ENCODE measurements at places on chromosomes 16 and 17.

GRCh38 chr16:82801361-82801760 lies 174.6 kb downstream of the CDH13 start:
- DNase-seq = no peak

DNA sequence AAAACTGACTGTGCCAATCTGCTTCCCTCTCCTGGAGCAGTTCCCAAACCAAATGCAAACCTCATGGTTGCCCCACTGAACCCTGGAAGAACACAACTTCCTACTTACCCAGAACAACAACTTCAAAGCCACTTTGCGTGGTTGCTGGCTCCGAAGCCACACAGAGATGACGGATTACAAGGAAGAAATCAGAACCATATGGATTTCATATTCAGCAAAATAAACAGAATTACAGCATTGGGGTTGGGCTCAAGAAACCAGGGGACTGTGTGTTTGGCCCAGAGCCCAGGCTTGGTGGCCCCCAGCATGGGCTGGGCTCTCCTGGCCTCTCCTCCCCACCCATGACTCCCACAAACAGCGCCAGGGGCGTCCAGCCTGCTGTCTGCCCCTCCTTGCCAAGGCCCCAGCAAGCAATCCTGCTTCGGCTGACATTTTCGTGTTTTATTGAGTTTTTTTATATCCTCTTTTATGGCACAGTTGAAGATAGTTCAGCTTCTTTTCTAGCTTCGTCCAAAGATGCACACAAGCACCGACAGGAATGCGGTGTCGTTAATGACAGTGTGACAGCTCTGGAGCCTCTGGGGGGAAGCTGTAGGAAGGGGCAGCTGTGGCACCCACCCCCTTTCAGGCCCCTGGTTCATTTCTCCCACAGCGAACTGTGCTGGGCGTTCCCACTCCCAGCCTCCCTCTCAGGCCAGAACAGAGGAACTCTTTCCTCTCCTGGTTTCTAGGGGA lies 137.1 kb downstream of the GAS7 start:
- DNase-seq = no peak

DNA sequence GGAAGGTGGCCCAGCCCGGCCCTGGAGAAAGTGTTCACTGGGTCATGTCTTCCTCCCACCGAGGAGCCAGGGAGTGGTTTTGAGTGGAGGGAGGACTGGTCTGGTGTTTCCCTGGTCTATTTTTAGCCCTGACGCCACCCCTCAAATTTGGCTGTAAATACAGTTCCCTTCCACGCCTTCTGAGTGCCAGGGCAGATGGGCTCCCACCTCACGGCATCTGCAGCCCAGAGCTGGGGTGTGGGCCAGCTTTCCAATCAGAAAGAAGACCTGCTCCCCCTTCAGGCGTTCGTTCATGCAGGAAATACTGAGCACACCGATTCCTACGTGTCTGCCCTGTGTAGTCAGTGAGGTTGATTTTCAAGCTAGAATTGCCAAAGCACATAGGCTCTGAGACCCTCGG lies 53.7 kb downstream of the SNX20 start:
- DNase-seq = no peak

- DNase-seq = no peak
Measured at GRCh38 chr16:66503030-66503429, 46.9 kb downstream of the TK2 start.

GRCh38 chr17:47230864-47231263 lies 21.7 kb downstream of the MYL4 start:
- no peak for DNase-seq

DNA sequence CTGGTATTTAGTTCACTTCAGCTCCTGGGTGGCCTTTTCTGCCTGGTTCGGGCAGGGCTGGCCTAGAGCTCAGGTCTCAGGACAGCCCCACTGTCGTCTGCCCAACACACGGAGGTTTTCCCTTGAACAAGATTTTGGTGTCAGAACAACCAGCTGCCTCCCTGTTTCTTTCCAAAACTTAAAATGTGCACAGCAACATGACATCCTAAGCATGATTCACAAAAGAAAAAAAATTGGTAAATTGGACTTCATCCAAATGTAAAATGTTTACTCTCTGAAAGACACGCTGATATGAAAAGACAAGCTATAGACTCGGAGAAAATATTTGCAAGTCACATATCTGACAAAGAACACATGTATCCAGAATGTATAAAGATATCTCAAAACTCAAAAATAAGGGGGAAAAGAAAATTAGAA lies 197.8 kb upstream of the CHMP6 start:
- DNase-seq = peak; percentile 39

- no peak for DNase-seq
Measured at GRCh38 chr17:50658616-50659015, 23.9 kb downstream of the ABCC3 start.

GRCh38 chr16:51255349-51255972 lies 104.4 kb upstream of the SALL1 start:
- DNase-seq = no peak

DNA sequence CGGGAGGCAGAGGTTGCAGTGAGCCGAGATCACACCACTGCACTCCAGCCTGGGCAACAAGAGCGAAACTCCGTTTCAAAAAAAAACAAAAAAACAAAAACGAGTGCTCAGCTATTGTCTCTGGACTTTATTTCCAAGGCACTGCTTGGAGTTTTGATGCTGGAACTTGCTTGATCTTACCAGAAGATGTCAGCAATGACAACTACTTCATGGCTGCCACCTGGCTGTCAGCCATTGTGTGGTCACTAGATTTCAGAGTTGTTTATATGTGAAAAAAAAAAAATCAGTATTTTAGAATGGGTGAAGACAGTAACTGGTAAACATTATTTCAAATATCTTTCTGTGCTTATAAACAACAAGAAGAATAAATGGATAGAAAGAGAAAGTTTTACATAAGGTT lies 26.3 kb upstream of the OR4D1 start:
- peak; percentile 57 for DNase-seq

- no peak for DNase-seq
Measured at GRCh38 chr17:57788725-57789124, 43.6 kb upstream of the CCDC182 start.

DNA sequence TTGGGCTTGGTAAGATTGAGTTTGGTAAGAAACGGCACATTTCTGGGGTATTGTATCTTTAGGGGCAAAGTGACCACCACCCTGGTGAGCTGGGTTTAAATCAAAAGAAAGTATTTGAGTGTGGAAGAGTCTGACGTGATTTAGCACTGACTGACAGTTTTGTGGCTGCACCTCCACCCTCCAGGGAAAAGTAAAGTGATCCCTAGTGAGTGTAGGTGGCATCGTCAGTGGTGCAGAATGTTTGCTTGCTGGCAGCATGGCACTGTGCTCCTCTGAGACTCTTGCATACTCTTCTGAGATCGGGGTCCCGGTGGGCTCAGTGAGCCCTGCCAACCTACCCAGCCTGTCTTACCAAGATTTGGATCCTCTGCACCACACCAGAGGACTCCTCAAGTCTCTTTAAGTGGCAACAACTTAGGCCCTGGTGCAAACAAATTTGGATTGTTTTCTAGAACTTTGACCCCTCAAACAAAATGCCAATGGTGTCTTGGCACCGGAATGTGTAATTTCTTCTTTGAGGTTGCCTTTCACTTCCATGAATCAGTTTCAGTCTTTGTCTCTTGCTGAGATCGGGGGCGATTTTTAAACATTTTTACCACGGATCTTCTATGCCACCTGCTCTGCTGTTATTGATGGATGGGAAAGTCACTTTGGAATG lies 2.8 kb downstream of the PRKCB start:
- no peak for DNase-seq

GRCh38 chr16:65123396-65124211 lies 1.7 kb upstream of the CDH11 start:
- no peak for DNase-seq

- DNase-seq = no peak
Measured at GRCh38 chr17:50938821-50939541, 72.8 kb upstream of the TOB1 start.

- no peak for DNase-seq
Measured at GRCh38 chr17:72414967-72415853, 294.4 kb downstream of the SOX9 start.

DNA sequence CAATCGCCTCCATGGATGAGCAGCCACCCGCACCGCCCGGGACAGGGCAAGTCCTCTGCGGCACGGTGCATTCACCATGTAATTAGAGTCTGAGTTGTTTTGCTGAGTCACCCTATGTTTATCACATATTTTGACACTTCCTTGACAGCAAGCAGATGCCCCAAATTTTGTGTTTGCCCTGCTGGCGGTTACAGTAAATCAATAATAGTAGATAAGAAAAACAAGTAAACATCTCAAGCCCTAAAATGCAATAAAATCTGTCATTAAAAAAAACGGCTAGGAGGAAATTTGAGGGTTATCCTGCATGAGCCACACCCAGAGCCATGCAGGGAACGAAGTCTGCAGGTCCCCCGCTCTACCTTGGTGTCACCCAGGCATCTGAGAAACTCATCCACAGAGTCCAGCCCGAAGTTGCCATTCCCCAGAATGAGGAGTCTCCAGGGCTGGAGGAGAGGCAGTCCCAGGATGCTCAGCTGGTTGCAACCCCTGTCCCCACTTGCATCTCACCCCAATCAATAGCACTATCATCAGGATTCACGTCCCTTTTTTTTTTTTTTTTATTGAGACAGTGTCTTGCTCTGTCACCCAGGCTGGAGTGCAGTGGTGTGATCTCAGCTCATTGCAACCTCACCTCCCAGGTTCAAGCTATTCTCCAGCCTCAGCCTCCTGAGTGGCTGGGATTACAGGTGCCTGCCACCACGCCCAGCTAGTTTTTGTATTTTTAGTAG lies 16.5 kb upstream of the ST6GALNAC1 start:
- DNase-seq = peak; percentile 30

DNA sequence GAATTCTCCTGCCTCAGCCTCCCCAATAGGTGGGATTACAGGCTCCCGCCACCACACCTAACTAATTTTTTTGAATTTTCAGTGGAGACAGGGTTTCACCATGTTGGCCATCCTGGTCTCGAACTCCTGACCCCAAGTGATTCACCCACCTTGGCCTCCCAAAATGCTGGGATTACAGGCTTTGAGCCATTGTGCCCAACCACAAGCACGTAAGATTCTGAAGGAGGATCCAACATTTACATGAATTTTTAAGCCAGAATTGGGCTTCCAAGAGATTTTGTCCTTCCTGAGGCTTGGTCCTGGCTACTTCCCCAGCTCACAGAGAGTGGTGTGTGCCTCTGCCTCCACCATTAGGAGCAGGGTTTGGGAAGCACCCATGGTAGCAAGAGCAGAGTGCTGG lies 11.1 kb downstream of the G6PC3 start:
- DNase-seq = no peak

DNA sequence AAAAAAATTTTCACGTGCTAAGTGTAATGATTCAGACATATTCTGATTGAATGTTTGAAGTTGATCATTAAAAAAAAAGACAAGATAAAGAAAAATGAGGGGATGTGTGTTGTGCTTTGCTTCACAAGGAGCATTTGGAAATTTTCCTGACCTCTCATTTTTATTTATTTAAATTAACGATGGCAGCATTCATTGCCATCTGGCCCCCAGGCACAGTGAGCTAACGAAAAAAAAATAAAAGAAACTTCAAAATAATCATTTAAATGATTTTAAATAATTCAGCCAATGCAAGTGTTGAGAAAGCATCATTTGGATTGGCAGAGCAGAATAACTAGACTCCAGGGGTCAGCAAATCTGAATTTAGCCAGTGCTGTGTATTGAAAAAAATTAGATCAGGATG lies 1037.2 kb downstream of the CDH11 start:
- DNase-seq = no peak

DNA sequence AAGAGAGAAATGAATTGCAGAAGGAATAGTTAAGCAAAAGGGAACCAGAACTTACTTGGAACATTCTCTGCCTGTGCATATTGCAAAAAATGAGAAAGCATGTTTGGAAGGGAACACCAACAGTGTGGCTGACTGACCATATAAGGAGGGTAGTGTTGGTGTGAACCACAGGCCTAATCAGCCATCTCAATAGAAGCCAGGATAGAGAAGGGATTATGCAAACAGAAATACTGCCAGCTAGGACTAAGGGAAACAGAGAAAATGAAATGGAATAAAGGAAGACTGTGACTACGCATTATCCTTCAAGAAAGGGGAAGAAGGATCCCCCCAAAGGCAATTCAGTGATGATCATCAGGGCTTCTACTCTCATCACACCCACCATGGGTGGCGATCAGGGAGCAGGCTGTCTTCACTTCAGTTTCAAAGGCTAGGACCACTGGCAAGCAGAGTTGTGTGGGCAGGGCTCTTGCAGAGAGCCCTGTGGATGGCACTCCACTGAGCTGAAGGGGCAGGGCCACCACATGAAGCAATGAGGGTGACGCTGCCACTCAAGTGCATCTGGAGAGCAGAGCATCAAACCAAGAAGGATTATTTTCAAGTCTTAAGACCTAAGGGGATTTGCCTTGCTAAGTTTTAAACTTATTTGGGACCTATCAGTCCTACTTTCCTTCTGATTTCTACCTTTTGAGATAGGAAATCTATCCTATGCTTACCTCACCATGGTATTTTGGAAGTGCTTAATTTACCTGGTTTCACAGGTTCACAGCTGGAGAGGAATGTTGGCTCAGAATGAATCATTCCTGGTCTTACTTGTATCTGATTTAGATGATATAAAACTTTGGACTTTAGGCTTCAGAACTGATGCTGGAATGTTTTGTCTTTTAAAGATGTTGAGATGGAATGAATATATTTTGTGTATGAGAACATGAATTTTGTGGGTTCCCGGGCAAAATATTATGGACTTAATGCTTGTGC lies 140.5 kb downstream of the SSH2 start:
- no peak for DNase-seq

GRCh38 chr16:85202051-85202601 lies 89.9 kb upstream of the CIBAR2 start:
- no peak for DNase-seq

DNA sequence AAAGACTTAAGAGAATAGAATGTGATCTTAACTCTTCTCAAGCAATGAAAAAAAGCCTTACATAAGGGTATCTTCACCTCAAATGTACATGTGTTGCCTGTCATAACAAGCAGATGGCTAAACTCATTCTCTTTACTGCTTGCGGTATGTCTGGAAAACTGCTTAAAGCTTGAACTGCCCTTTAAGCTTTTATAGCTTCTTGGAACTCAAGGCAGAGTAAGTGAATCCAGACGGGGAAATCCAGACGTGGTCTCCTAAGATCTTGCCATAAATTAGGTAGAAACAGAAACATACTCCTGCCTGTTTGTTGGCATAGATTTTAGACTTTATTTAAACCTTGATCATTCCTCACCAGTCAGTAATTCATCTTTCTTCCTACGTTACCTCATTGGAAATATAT lies 19.6 kb downstream of the CLUAP1 start:
- no peak for DNase-seq

DNA sequence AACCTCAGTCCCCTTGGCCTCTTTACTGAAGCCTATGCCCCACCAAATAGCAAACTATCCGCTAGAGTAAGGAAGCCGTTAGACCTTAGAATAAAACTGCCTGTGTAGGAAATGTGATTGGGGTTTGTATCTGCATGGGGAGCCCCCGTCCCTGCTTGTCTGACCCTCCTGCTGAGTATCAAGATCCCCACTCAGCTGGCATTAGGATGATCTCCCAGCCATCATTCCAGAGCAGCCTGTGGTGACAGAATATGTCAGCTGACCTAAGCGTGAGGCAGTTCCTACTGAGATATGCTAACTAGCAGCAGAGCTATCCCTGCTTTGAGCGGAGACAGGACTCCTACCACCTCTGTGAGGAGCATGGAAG lies 645 bp upstream of the GFOD2 start:
- DNase-seq = peak; percentile 25

All from MCF 10A (cell line).